Diencephalon (tissue), 1 donor: ENCODE measurements at places on chromosomes 16 and 17. TPM values are rescaled to one million over a fixed set of nuclear protein-coding genes. Genes with fewer than 3 reads are reported as not detected.

MYH8 gene
- total RNA-seq: under 0.01 TPM

TMEM92 gene
- total RNA-seq: not detected

TBX6 gene
- 0.23 TPM for total RNA-seq

AARS1 gene
- total RNA-seq: 102 TPM

CLEC10A gene
- not detected for total RNA-seq

HOXB5 gene
- not detected for total RNA-seq

TMEM114 gene
- total RNA-seq: not detected

HOXB9 gene
- total RNA-seq: not detected

SLC47A1 gene
- total RNA-seq: 0.92 TPM
